ENCODE measurements at places on chromosomes 3 and 15.

DNA sequence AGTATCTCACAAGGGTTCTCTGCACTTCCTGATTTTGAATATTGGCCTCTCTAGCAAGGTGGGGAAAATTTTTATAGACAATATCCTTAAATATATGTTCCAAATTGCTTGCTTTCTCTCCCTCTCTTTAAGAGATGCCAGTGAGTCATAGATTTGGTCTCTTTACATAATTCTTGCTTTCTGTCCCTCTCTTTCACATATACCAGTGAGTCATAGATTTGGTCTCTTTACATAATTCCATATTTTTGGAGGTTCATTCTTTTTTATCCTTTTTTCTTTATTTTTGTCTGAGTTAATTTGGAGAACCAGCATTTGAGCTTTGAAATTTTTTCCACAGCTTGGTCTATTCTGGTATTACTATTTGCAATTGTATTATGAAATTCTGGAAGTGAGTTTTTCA, 77.7 kb upstream of the NUDT16 start:
- no peak for DNase-seq

DNA sequence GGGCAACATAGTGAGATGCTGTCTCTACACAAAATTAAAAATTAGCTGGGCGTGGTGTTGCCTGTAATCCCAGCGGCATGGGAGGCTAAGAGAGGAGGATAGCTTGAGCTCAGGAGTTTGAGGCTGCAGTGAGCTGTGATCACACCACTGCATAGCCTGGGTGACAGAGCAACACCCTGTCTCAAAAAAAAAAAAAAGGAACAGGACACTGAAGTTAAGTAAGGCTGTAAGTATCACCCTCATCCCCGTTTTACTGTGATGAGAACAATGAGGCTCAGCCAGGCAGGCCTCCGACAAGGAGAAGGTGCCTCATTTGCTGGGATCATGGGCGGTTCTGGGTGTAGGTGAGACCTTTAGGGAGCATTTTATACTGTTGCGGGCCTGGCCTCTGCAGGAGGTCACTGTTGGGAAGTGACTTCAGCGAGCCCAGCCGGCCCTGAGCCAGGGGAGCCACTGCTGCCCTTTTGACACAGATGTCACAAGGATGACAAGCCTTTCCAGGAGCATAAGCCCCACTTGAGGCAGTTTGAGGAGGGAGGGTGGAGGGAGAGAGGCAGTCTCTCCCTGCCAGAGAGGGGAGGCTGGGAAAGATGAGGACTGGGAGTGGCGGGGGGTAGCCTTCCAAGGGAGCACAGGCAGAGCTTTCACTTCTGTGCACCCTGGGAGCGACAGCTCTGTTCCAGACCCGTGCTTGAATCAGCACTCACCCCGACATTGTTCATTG, 30.8 kb downstream of the IRAK2 start:
- no peak for DNase-seq

DNA sequence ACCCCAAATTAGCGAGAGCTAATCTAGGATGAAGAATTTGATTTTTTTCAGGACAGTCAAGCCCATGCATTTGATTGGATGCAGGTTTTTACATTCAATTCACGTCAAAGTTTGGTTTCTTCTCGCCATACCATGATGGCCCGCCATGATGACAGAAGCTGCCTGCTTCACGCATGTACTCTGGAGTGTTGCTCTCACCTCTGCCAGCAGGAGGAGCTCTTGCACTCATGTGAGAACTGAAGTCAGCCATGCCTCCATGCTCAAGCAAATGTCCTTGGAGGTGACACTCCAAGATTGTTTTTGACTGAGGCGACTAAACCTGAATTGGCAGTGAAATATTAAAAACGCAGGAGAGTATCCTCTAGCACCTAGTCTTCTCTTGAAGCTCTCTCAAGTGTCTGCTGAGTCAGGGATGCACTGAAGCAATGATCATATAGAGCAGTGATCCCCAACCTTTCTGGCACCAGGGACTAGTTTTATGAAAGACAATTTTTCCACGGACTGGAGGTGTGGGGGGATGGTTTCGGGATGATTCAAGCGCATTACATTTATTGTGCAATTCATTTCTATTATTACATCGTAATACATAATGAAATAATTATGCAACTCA, 120.9 kb downstream of the SAMMSON start:
- peak; percentile 33 for DNase-seq

DNA sequence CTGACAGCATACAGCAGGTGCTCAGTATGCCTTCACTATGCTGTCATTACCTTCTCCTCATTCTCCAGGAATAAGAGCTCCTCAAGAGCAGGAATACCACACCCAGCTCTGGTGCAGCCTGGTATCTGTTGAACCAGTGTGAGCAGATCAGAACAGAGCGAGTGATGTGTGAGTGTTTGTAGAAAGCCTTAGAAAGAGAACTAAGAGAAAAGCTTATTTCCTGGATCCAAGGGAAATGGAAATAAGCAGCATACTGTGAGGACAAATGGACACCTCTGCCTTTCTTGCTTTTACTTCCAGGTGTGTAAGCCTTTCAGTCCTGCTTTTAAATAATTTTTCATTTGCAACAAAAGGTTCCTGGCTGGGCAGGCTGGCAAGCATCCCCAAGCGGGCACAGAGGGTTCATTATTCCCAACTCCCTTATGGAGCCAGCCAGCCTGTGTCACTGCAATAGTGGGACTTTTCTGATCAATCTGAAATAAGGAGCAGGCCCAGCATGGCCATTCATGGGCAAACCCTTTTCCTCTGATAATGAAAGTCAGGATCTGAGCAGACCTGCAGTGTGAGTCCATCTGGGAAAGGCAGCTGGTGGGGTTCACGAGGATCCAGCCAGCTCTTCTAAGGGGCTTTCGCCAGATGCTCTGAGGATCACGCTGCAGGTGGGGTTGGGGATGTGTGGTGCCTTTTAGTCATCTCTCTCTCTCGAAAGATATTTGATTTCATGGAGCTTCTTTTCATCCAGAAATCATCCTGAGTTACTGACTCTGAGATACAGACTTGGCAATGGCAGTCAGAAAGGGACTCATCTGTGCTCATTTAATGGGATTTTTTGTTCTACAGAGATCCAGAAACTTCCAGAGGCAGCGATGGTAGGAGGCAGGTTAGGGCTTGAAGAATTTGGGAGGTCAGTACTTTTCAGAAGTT, 594.9 kb upstream of the CFAP20DC start:
- no peak for DNase-seq

DNA sequence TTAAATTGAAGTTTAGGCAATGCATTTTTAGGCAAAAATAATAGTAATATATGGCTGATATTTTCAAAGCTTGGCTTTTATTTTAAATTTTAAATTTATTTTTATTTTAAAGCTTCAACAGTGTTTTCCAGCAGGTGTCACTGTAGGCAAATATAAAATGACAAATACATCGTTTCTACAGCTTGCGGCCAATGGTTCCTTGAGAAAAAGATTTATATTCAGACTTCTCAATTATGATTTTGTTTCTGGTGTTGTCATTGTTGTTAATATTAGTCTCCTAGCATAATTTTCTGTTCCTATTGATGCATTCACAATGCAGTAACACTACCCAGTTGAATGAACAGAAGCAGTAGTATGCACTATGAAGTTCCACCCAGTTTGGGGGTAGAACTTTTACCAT, 220.7 kb upstream of the DNAJC19 start:
- no peak for DNase-seq

DNA sequence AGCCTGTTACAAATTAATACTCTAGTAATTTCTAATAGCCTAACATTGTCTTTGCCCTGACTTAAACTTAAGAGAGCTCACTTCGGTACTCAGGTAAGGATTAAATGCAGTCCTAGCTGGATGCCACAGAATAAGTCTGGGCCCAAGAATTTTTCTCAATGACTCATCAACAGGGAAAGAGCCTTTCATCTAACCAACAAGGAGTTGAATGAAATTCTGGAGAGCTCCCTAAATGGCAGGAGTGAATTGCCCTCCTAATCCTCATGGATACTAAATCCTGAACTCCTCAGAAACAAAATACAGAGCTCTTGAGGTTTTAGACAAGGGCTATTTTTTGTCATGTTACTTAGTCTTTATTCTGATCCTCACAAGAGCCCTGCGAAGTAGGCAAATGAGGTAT, 159.5 kb downstream of the PLCH1 start:
- no peak for DNase-seq

Measured in stimulated activated CD4-positive, alpha-beta T cell treated with anti-CD3 and anti-CD28 coated beads, TNF-alpha, amount 100 ng/mL, for 1 hour (primary cell).